Stimulated activated CD8-positive, alpha-beta memory T cell treated with anti-CD3 and anti-CD28 coated beads, Interleukin-15, amount 100 ng/mL, for 24 hours (primary cell): ENCODE measurements at places on chromosomes 4 and X.
A peak's percentile ranks its signal among the peaks of the same experiment; 100 is the strongest.

GRCh38 chr4:182847576-182848450, 69.4 kb downstream of the DCTD start:
- no peak for DNase-seq

DNA sequence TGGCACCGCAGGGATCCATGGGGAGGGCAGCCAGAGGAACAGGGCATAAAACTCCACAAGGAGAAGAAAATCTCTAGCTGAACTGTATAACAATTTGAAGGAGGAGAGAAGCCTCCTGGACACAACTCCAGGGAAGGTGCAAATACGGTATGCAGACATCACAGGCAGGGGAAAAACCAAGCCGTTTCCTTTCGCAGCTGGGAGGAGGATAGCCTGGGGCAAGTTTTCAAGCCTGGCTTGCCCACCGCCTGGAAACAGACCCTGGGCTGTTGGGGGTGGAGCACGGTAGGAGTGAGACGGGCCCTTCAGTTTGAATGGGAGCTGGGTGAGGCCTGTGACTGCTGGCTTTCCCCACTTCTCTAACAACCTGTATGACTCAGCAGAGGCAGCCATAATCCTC, 43.4 kb upstream of the TAF9B start:
- no peak for DNase-seq

GRCh38 chr4:185384930-185385331, 10.8 kb downstream of the LRP2BP start:
- no peak for DNase-seq

- DNase-seq = no peak
Measured at GRCh38 chr4:124206779-124207605, 505.5 kb downstream of the ANKRD50 start.

DNA sequence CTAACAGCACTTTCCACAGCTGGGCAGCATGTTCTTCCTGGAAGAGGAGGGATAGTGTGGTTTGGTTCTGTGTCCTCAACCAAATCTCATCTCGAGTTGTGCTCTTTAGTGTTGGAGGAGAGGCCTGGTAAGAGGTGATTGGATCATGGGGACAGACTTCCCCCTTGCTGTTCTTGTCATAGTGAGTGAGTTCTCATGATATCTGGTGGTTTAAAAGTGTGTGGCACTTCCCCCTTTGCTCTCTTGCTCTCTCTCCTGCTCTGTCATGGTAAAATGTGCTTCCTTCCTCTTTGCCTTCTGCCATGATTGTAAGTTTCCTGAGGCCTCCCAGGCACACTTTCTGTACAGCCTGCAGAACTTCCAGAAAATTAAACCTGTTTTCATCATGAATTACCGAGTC, 133.7 kb upstream of the NDP start:
- no peak for DNase-seq

DNA sequence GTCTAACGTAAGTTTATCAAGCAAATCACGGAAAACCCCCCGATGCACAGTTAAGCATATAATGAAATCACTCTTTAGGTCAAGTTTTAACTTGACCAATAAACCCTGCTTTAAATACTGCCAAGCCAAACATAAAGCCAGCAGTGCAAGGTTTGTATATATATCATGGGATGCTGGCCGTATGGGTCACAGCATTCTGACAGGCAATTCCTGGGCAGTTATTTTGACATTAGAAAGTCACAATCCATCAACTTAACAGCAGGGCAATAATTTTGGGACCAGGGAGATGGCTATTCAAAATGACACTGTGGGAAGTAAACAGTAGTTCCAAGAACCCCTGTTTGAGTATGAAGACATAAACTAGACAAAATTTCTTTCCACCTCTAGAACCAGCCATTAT, 116.9 kb downstream of the ZNF827 start:
- no peak for DNase-seq

- DNase-seq = no peak
Measured at GRCh38 chrX:125289209-125289608, 30.5 kb upstream of the TEX13C start.

- no peak for DNase-seq
Measured at GRCh38 chr4:154620111-154620510, 7.7 kb upstream of the FGG start.

- DNase-seq = no peak
Measured at GRCh38 chrX:37926700-37927099, 79.3 kb upstream of the DYNLT3 start.

DNA sequence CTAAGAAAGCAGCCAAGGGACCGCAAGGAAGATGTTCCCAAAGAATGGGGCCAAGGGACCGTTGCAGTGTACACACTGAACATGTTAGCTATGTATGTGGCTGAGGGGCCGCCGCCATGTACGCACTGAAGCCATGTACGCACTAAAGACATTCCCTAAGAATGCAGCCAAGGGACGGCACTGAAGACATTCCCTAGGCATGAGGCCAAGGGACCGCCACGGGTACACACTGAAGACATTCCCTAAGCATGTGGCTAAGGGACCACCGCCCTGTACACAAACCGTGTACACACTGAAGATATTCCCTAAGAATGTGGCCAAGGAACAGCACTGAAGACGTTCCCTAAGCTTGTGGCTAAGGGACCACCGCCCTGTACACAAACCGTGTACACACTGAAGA, 54.0 kb downstream of the DHRSX start:
- no peak for DNase-seq

DNA sequence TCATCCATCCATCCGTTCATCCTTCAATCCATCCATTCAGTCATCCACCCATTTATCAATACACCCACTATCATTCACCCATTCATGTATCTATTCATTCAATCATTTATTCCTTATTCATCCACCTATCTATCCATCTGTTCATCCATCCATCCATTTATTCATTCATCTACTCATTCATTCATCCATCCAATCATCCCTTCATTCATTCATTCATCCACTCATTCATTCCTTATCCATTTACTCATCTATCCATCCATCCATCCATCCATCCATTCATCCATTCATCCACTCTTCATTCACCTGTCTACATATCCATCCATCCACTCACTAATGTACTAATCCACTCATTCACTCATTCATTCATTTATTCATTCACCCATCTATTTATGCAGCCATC, 9.5 kb downstream of the P2RY8 start:
- DNase-seq = no peak

DNA sequence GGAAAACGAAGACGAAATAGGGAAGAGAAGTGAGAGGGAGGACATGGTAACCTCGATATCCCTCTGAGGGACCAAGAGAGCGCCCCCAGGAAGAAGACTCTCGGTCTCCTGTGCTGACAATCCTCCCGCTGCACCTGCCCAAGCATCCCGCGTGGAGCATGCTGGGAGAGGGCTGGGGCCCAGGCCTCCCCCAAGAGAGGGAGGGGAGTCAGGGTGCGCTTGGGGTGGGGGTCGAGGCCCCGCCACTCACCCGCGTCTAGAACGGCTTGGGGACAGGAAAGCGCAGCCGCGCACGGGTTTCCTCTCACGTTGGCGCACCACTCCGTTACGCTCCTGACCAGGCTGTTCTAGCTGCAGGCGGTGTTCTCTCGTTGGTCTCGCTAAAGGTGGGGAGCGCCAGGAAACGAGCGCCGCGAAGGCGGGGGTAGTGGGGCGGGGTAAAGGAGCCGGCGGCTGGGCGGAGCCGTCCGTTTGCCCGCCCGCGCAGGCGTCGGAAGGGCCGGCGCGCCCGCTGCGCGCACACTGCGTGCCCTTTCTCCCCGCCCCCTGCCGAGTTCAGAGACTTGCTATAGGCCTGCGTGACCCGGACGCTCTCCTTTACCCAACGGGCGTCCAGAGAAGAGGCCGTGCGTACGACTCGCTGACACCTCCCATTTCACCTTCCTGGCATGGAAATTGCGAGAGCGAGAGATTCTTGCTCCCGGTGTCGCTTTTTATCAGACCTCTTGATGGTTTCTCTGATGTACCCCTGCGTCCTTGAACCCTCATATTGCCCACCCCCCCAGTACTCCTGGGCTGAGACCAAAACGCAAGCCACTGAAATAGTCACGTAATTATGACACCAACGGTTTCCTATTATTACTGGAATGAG, at the start of gene C1GALT1C1:
TSS of gene C1GALT1C1 (minus strand) at position 388 of the 871 bp plus-strand sequence. CDS start 2,888 bp downstream, outside the sequence.
- DNase-seq = peak; percentile 69
